AG08395 (cell line): ENCODE measurements at places on chromosomes 3 and 15.
A peak's percentile ranks its signal among the peaks of the same experiment; 100 is the strongest.

DNA sequence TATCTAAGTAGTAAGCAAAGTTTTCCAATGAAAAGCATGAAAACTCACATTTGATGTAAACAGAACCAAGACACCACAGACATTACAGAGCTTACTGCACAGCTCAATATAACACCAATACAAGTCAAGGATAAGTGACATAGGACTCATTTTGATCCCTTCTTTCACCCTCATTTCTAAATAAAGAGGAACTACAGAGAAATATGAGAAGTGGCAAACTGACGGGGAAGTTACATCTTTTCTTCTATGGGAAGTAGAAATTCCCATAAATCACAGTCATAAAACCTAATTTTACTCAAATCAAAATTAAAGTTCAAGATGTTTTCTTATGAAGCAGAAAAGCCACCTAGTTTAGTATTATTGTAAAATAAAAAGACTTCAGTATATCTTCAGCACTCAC is 3.8 kb downstream of the ATG3 start:
- no peak for DNase-seq

DNA sequence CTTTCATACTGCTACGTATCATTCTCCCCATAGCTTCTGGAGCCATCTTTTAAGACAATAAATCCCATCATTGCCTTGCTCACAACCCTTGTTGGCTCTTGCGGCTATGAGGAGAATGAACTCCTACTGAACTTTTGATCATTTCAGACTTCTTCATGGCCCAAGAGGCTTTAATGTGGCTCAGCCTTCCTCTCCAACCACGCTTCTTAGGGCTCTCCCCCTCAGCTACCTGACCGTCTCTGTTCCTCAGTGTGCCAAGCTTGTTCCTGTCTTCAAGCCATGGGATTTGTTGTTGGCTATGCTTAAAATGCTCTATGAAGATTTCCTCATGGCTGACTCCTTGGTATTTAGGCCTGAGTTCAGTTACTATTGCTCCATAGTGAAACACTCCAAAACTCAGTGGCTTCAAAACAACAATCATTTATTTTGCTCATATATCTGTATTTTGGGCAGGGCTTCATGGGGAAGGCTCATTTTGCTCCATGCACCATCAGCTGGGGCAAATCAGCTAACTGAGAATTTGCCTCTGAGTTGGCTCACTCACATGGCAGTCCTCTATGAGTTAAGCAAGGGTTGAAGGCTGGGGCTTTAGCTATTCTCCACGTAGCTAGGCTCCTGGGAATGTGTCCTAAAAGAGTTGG is 47.5 kb downstream of the FOXL2 start:
- no peak for DNase-seq

GRCh38 chr3:119498186-119499011 is at the start of gene TIMMDC1:
TSS of gene TIMMDC1 (plus strand) at chr3:119498547. CDS start at chr3:119498734, 187 bp downstream.
- peak; percentile 99 for DNase-seq

DNA sequence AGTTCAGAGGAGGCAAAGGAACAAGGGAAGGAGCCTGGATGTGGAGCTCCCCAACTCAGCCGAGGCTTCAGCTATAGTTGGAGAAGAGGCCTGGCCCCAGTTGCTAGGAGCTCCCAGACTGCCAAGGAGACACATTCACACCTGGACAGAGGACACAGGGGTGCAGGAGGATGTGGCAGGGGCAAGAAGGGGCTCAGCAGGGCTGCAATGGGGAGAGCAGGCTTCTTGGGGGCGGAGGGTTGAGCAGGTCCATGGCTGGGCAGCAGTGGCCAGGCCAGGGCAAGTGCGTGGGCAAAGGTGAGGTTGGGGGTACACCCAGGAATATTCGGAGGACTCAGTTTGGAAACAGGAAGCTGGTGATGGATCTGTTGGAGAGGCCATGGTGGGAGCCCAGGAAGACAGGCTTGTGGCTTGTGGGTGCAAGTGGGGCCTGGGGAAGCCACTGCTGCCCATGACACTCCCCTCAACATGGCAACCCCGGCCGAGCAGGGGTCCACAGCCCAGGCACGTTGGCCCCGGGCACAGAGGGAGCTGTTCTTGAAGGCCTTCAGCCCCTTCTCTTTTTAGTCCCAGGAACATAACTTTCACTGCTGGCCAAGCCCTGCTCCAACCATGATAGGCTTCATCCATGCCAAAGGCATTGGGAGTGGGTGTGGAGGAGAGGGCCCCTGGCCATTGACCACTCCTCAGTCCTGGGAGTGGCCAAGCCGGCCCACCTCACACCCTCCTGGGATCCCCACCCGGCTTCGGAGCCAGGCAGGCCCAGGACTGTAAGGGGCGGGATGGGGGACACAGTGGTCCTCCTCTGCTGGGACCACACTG is 33.3 kb downstream of the TSPAN3 start:
- no peak for DNase-seq

GRCh38 chr3:84108442-84108971 is 850.3 kb upstream of the CADM2 start:
- DNase-seq: no peak

DNA sequence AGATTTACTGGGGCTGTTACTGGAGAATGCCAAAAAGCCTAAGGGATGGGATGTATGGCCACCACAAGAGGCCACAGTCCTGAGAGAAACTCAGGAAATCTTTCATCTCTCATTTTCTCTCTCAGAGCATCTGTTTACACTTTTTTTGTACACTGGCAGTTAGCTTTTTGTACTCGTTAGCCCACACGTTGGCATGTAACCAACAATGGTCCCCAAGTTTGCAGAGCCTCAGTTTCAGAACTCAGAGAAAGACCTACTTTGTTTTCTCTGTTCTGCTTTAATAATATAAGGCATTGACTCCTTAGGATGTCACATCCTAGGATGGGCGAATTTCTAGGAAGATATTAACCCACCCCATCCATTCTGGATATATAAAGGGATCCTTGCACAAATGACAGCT is 183.5 kb downstream of the SUCNR1 start:
- no peak for DNase-seq

- no peak for DNase-seq
These were observed 16.0 kb downstream of the HACD2 start for GRCh38 chr3:123568875-123569274.

DNA sequence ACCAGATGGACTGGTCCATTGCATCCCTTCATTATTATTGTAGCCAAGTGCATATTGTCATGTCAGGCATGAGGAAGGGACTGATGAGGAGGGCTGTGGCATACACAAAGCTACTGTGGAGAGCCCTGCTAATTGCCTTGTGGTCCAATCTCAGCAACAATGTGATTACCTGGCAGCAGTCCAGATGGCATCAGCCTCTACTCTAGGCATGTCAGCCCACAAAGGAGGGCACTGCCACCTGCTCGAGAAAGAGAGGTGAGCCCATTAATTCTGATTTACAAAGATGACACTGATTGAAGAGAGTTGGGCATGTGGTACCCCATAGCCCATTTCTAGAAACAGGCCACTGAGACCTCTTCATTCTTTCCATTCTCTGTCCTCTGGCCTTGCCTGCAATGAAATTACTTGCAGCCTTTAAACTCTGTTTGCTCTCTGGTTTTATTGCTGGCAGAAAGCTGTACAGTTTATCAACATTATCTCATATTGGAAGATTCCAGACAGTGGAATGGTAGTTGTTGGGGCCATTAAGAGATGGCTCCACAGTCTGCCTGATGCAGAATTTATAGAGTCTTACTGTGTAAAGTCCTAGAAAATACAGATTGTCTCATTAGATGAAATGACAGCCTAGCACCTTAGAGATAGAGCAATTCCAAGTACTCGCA is 307.7 kb downstream of the ARPP21 start:
- no peak for DNase-seq

- DNase-seq: no peak
These were observed 879 bp upstream of the PDHB start for GRCh38 chr3:58434511-58434910.

DNA sequence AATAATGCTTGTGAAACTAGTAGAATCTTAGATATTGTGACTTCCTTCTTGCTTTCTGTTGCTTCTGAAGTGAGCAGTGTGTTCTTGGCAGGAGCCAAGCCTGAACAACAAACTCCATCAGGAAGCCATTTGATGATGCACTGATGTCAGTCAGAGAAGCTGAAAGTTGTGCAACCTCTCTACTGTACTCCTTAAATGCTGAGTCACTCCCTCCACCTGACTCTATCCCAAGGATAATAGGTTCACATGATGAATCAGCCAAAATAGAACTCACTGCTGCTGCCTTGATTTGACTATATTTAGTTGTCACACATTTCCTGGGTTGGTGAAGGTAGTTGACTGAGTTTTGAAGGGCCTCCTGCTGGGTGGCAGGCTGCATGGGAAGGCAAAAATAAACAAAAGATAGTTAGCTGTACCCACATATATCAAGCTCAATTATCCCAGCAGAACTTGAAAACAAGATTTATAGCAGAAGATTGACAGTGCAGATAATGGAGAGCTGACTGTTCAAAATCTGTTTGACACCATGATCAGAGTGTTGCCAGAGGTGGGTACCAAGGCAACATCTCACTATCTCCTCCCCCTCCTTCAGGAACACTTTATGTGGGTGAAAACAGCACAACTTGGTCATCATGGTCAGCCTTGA is 328.4 kb upstream of the DPH6 start:
- DNase-seq: peak; percentile 67

DNA sequence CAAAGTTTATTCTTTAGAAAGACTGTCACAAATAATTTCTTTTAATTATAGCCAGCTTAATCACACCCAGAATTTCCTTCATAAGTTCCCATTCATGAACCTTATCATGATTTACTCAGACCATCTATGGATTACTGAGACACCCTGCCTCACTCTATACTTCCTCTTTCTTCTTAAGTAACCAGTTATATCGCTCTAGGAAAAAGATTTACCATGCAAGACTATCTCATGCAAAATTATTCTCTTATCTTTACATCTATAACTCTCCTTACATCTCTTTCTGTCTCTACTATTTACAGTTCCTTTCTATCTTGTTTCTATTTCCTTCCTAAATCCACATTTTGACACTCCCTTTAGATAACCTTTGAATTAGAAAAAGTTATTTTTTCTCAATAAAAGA is 316.8 kb downstream of the POLQ start:
- DNase-seq: no peak

DNA sequence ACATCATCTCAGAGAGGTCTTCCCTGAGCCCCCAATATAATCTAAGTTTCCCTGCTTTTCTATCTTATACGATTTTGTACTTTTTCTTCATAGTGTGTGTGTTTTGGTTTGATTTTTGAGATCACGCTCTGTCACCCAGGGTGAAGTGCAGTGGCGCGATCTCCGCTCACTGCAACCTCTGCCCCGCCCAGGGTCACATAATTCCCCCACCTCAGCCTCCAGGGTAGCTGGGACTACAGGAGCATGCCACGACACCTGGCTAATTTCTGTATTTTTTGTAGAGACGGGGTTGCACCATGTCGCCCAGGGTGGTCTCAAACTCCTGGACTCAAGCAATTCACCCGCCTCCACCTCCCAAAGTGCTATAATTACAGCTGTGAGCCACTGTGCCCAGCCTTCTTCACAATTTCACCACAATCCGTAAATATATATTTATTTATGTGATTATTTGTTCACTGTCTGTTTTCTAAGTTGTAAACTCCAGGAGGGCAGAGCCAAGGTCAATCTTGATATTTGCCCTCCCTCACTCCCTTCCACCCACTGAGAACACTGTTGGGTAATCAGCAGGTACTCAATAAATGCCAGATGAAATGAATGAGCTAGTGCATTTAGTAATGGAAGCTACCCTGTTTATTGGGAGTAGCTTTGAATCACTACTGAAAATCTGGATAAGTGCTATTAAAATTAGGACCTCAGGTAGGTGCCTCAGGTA is 547 bp upstream of the KNSTRN start:
- DNase-seq: no peak

GRCh38 chr3:62277986-62278385 is 95.4 kb downstream of the FEZF2 start:
- DNase-seq: no peak

DNA sequence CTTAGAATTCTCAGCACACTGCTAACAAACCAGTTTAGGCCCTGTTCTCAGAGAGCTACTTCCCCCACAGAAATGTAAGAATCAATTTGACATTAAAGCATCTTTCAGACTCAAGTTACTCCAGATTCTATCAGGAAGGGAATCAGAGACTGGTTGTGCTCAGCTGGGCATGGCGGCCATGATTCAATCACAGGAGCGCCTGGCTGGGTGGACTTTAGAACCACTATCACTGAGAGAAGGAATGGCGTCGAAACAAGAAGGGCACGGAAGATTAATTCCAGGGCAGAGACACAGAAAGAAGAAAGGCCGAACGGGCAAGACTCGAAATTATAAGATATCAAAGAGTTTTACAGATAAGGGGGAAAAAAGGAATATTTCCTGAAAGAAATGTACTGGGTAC is 6.2 kb downstream of the TNIK start:
- no peak for DNase-seq

DNA sequence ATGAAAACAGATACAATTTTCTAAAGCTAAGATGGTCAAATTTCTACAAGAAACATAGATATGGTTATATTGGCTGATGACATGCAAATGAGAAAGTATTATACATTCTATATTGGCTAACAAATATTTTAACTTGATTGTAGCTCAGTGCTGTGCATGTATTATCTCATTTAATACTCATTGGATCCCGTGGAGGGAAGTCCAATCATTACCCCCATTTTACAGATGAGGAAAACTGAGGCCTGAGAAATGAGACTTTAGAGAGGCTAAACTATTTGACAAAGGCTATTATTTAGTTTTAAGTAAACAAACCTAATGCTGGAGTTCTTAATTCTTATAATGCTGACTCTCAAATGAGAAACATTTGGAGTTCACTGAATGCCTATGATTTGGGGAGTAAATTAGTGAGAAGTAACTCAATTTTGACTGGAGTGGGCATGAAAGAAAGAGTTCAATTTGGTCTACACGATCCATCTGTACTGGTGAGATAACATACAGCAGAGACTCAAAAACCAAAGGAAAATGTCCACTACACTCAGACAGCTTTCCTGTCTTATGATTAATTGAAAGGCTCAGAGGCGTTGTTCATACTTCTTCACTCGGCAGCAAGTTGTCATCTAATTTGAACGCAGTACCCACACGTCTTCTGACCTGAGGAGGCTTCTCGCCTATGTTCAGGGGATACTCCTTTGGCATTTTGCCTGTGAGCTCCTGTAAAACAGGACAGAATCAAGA is 72.2 kb upstream of the LMOD3 start:
- DNase-seq: no peak

- no peak for DNase-seq
These were observed 70.7 kb downstream of the CACNA2D3 start for GRCh38 chr3:54193093-54193492.

GRCh38 chr3:86923071-86923491 is 67.9 kb downstream of the VGLL3 start:
- DNase-seq: peak; percentile 75

GRCh38 chr3:11282250-11283138 is 10.3 kb downstream of the ATG7 start:
- DNase-seq: no peak

- no peak for DNase-seq
These were observed at the start of gene TRIM71 for GRCh38 chr3:32817558-32818228. TSS of gene TRIM71 (plus strand) at chr3:32817997. CDS start at chr3:32818081, 84 bp downstream.

GRCh38 chr3:124986192-124987143 is 51.9 kb upstream of the MUC13 start:
- peak; percentile 90 for DNase-seq

- DNase-seq: no peak
These were observed 248.3 kb downstream of the SLCO3A1 start for GRCh38 chr15:92101708-92102394.

GRCh38 chr3:85821130-85821756 is 862.5 kb downstream of the CADM2 start:
- DNase-seq: no peak

- DNase-seq: no peak
These were observed 9.1 kb downstream of the CLCN2 start for GRCh38 chr3:184352149-184352785.

- no peak for DNase-seq
These were observed 221.6 kb upstream of the LMCD1 start for GRCh38 chr3:8279886-8280550.

GRCh38 chr3:134483195-134483900 is 2.4 kb downstream of the ANAPC13 start:
- DNase-seq: peak; percentile 67

- no peak for DNase-seq
These were observed 274.0 kb downstream of the RYR3 start for GRCh38 chr15:33584797-33585196.
